ENCODE measurements at places on chromosomes 1 and 21.

DNA sequence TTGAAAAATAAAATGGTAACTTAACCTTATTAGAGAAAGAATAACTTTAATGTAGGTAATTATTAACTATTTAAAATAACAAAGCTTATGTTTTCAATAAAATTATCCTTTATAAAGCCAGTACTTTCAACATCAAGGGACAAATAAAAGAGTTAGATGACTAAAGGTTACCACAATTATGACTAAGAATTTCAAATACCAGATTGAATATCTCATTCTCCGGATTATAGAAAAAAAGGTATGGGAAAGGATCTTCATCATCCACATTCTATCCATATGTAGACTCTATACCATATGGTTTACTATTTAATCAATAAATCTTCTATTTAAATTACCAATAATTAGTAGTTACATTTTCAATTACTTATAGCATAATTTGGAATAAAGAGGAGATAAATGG, 62.8 kb downstream of the TOR3A start:
- DNase-seq: no peak

DNA sequence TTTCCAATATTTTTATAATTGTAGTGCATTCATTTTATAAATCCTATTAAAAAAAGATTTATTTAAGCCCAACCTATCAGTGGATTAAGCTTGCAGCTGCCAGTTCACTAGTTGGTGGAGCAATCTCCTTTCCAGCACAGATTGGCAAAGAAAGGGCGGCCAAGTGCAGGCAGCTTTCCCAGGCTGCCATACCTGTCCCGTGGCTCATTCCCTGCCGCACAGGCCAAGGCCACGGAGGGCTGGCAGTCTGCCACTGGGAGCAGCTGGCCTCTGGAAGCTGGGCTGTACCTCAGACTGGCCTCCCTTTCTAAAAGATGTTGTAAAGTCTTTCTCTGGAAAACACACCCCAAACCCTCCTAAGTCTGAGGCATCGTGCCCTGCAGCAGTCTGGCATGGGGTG, 74.2 kb downstream of the SIM2 start:
- peak; percentile 65 for DNase-seq

DNA sequence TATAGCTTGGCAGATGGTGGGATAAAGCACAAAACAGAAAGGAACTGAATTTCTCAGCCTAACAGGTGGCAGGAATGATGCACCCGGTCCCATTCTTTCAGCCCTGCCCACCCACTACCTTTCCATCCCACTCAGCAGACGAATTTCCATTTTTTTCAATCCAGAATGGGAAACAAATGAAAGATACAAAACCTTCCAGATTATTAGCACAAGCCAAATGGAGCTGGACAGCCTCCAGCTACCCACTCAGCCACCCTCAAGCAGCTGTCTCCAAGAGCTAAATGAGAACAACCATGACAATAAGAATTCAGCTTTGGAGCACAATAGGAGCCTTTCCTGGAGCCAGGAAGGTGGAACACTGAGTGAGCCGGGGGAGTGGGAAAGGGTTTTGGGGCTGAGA, 96.3 kb upstream of the ST6GALNAC5 start:
- DNase-seq: no peak

- no peak for DNase-seq
These were observed 11.8 kb downstream of the SHISA4 start for GRCh38 chr1:201900476-201900875.

- no peak for DNase-seq
These were observed 620.9 kb downstream of the PLPP3 start for GRCh38 chr1:55958498-55958897.

GRCh38 chr1:201649761-201650622, 111.1 kb downstream of the NAV1 start:
- DNase-seq: peak; percentile 82

GRCh38 chr1:62997884-62998283, 214.0 kb downstream of the ATG4C start:
- DNase-seq: no peak

GRCh38 chr1:209335178-209335577, 248.3 kb upstream of the CAMK1G start:
- DNase-seq: no peak
